GM23248 (cell line): ENCODE measurements at places on chromosomes 12 and 14. TPM values are rescaled to one million over a fixed set of nuclear protein-coding genes. Genes with fewer than 3 reads are reported as not detected.
A peak's percentile ranks its signal among the peaks of the same experiment; 100 is the strongest.

DNA sequence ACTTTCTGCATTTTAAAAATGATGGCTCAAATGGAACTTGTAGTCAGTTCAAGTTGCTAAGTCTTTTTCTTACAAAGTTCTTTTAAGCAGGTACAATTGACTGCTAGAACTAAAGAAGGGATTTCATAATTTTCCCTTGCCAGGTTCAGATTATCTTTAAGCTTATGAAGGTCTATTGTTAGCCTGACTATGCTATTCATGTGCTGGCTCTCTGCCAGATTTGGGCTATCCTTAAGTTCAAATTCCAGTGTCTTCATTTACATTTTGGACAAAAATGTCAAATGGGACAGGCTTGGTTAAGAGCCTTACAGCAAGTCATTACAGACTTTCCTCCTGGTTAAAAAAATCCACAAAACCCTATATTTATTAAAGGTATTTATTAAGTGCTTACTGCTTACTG, 42.3 kb downstream of the INSM2 start:
- peak; percentile 6 for DNase-seq

- DNase-seq, result peak; percentile 26
These were observed 96.6 kb downstream of the EMP1 start for GRCh38 chr12:13293096-13293495.

The GPR84 gene
- total RNA-seq, result not detected in 2 replicates

GRCh38 chr14:61632807-61633206, 62.5 kb upstream of the HIF1A start:
- DNase-seq, result no peak

The SNRPF gene
- total RNA-seq, result 5.1 and 10.4 TPM in 2 replicates

The PLD4 gene
- not detected in 2 replicates for total RNA-seq

The FGF6 gene
- total RNA-seq, result not detected in 2 replicates

The DCN gene
- 432 and 441 TPM in 2 replicates for total RNA-seq

DNA sequence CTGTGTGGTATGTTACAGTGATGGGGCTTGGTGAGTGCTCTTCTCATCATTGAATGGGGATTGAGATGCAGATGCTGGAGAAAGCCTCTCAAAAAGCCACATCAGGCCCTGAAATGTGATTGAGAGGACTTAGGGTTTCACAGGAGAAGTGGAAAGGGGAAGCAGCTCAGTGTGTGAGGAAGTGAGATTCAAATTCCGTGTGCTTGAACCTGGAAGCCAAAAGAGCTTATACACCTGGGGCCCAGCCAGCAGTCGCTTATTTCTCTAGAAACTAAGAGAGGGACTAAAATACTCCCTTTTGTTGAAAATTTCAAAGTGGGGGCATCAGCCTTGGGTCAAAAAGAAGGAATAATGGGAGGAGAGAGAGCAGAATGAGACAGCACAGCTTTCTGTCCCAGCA, 39.1 kb upstream of the GZMB start:
- no peak for DNase-seq

DNA sequence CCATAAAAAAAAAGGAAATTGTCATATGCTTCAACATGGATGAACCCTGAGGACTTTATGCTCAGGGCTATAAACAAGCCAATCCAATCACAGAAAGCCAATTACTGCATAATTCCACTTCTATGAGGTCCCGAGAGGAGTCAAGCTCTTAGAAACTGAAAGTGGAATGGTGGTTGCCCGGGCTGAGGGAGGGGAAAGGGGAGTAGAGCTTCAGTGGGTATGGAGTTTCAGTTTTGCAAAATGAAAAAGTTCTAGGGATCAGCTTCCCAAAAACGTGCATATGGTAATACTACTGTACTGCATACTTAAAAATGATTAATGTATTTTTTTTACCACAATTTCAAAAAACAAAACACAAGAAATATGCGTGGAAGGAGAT, 52.0 kb downstream of the RNF34 start:
- DNase-seq, result peak; percentile 62
